Small intestine (tissue), 16 donors: ENCODE measurements at places on chromosomes 1 and 21. TPM values are rescaled to one million over a fixed set of nuclear protein-coding genes. Genes with fewer than 3 reads are reported as not detected.

The COL18A1 gene
- 5.7 TPM for polyA plus RNA-seq

DNA sequence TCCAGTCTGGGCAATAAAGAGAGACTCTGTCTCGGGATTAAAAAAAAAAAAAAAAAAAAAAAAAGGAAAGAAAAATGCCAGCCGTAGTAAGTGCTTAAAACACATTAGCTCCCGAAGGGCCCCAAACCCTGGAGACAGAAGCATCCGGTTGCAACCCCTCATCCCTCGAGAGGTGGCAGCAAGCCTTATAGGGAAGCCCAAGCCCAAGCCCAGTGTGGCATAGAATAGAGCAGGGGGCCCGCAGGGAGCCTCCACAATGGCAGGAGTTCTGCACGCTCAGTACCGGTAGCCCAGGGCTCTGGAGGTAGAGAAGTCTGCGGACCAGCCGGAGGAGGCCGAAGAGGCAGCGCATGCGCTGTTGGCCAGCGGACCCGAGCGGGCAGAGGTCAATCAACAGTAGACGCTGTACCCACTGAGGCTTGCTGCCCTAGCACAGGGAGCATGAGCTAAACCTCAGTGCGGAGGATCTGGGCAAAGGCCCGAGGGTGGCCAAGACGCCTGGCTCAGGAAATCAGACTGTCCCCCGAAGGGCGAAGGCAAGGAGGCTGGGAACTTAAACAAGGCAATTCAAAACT lies 34.1 kb upstream of the C1orf198 start:
- no peaks in the 10 kb centered on the region for H3K27me3 ChIP-seq
- H3K36me3 ChIP-seq, result no peaks in the 10 kb centered on the region
- no peaks in the 10 kb centered on the region for H3K4me1 ChIP-seq
- no peak for DNase-seq

DNA sequence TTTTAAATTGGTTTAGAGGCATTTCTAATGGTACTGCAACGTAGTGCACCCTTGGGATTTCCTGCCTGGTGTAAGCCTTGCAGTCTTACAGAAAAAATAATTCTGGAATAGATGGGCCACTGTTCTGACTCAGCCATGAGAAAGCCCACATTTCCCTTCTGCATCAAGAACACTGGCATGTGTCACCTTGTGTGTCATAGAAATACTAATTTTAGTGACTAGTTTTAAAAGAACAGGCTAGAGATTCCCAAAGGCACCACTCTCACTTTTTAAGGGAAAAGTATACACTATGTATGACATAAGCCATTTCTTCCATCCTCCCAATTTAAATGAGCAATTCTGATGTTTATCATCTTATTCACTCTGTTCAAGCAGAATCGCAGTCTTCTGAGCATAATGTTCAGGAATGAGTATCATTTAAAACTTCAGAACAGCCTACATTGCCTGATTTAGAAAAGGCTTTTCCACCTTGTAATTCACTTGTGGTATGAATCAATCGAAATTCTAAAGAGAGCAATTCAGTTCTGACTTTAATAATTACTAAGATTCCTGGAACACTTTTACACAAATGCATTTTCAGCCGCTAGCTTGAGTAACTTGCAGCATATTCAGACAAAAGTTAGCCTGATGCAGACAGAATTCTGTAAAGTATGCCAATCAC lies 18.8 kb downstream of the RGS13 start:
- no peak for DNase-seq
- H3K27me3 ChIP-seq, result no peaks in the 10 kb centered on the region
- no peak overlapping the region for H3K27ac ChIP-seq
- H3K36me3 ChIP-seq, result no peaks in the 10 kb centered on the region
- no peak overlapping the region for H3K4me3 ChIP-seq
- no peaks in the 10 kb centered on the region for H3K4me1 ChIP-seq

DNA sequence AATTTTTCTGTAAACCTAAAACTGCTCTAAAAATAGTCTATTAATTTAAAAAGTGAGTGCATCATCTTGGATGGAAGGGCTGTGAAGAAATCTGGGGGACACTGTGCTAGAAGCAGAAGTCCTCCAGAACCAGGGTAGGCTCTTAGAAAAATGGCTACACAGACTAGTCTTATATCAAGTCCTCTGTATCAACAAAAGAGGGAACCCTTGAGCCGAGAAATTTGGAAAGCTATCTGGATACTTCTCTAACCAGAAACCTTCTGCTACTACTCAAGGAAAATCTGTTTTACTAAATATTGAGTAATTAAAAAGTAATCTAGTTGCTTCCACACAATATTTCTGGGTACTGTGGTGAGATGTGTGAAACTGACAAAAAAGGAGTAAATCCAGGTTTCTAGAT lies 92.1 kb downstream of the WDR3 start:
- H3K36me3 ChIP-seq, result no peaks in the 10 kb centered on the region
- H3K4me3 ChIP-seq, result no peak overlapping the region
- DNase-seq, result no peak
- no peaks in the 10 kb centered on the region for H3K4me1 ChIP-seq

GRCh38 chr1:207440626-207441025 lies 13.5 kb upstream of the CR2 start:
- no peaks in the 10 kb centered on the region for H3K36me3 ChIP-seq
- no peak overlapping the region for H3K4me3 ChIP-seq
- H3K4me1 ChIP-seq, result no peaks in the 10 kb centered on the region
- H3K27ac ChIP-seq, result no peak overlapping the region

The CA14 gene
- not detected for polyA plus RNA-seq

The VANGL1 gene
- polyA plus RNA-seq, result 1.1 TPM
